AG08395 (cell line): ENCODE measurements at places on chromosomes 6 and 20.

DNA sequence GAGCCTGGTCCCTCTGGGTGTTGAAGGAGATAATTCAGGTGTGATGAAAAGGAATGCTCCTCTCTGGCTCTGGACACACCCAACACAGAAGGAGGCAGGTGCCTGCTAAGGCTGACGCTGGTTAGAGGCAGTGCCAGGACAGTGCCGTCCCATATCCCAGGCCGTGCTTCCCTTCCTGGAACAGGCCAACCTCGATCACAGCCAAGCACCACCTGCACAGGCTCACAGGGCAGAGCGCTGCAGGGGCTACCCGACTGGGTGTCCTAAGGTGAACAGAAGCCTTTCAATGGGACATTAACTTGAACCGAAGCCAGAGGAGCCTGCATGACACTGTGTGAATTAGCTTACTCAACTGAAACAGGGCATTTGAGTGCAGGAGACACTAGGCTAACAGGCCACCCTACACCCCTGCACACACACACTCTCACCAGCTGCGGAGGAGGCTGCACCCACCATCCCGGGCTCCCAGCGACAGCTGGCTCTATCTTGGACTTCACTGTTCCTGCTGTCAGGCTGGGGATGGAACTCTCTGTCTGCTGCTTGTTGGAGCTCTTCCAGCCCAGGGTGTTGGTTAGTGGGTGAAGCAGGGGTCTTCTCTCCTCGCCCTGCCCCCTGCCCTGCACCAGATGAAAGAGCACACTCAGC is 347.2 kb downstream of the TAF4 start:
- DNase-seq: no peak

DNA sequence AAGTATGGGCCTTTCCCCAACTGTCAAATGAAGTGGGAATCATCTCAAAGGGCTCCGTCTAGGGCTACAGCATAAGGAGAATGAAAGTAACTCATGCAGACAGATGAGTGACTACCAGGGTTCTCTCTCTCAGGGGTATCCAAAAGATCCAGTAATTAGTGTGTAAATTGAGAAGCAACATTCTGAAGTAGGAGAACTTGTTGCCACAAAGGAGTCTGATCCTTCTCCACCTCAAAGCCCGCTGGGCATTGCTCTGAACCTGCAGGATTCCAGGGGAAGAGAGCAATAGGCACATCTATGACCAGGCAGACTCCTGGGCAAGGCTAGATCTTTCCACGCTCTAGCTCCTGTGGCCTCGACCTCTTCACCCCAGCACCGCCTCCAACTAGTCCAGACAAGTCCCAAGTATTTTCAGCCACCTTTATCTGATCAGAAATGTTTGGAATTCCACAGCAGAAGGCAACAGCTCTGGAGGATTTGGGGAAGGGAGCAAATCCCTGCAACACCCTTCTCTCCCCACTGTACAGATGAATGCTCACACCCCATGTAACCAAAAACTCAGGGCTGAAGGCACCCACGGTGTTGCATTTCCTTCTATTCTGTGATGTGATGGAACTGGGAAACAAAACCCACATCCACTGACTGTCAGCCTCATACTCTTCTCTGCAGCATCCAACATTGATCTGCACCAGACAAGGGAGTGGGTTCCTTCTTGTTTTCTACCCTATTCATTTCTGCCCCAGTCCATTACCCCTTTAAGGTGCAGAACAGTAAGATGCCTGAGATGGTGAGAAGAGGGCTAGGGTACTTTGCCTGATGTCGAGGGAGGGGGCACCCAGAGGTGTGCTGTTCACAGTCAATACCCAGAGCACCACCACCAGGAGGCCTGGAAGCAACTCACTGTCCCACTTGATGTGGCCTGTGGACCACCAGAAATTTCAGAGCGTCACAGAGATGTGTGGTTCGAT is 41.0 kb downstream of the COX4I2 start:
- no peak for DNase-seq

- no peak for DNase-seq
Observed at GRCh38 chr6:39695447-39695846, 29.8 kb downstream of the KIF6 start.

GRCh38 chr6:154230910-154231595 is 125.5 kb downstream of the IPCEF1 start:
- no peak for DNase-seq

- DNase-seq: no peak
Observed at GRCh38 chr6:107292715-107293271, 166.6 kb downstream of the PDSS2 start.

- no peak for DNase-seq
Observed at GRCh38 chr6:156280065-156280464, 497.1 kb upstream of the ARID1B start.

DNA sequence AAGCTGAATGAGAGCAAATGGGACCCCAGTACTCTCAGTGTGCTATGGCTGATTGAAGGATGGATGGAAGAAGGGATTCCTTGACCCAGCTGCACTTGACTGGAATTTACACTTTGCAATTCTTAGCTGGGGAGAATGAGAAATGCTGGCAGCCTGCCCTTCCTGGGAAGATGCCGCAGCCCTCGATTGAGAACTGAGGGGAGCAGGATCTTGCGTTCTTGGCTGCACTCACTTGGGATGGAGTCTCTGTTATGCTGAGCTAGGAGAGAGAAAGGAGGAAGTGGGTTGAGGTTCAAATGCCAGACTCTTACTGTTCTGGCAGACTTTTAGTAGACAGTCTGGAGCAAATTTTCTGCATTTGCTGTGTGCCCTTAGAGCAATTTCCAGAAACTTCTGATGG is 221.2 kb downstream of the FNDC1 start:
- peak; percentile 16 for DNase-seq

GRCh38 chr20:6277661-6278240 is 154.9 kb upstream of the FERMT1 start:
- no peak for DNase-seq

DNA sequence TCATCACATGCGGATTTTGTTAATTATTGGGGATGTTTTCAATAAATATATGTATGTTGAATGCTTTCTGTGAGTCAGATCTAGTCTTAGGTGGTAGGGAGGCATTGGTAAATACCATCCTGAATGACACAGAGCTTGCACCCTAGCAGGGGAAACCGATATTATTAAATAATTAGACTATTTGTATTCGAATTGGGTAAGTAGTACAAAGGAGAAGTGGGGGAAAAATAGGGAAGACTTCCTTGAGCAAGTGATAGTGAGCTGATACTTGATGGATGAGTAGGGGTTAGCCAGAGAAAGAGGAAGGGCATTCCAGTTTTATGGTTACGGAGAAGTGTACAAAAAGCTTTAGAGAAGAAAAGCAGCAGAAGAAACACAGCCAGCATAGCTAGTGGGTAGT is 1.5 kb downstream of the RIOK1 start:
- DNase-seq: no peak

GRCh38 chr20:58523971-58524315 is 8.7 kb upstream of the APCDD1L start:
- peak; percentile 76 for DNase-seq

DNA sequence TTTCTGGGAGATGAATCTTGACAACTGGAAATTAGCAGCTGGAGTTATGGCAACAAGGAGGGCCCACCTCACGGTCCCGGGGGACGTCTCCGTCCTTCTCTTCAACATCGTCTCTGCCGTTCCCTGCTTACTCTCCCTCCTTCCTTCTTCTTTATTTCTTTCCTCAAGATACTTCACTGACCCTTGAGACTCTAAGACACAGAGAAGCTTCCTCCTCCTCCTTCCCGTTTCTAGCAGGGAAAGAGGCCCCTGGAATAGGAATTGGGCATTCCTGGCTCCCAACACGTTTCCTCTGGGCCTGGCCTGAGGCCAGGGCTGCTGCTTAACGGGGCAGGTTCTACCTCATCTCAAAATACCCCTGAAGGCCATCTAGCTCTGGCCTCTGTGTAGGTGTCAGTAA is 189.9 kb upstream of the GMDS start:
- DNase-seq: no peak

DNA sequence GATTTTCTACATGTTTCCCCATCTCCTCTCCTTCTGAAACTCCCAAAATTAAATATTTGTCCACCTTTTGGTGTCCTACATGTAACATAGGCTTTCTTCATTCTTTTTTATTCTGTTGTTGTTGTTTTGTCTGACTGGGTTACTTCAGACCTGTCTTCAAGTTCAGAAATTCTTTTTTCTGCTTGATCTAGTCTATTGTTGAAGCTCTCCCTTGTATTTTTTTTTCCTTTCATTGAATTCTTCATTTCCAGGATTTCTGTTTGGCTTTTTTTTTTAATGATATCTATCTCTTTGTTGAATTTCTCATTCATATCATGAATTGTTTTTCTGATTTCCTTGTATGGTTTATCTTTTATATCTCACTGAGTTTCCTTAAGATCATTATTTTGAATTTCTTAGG is 20.6 kb upstream of the LGSN start:
- no peak for DNase-seq

- no peak for DNase-seq
Observed at GRCh38 chr20:61803915-61804751, 261.5 kb downstream of the TAF4 start.

DNA sequence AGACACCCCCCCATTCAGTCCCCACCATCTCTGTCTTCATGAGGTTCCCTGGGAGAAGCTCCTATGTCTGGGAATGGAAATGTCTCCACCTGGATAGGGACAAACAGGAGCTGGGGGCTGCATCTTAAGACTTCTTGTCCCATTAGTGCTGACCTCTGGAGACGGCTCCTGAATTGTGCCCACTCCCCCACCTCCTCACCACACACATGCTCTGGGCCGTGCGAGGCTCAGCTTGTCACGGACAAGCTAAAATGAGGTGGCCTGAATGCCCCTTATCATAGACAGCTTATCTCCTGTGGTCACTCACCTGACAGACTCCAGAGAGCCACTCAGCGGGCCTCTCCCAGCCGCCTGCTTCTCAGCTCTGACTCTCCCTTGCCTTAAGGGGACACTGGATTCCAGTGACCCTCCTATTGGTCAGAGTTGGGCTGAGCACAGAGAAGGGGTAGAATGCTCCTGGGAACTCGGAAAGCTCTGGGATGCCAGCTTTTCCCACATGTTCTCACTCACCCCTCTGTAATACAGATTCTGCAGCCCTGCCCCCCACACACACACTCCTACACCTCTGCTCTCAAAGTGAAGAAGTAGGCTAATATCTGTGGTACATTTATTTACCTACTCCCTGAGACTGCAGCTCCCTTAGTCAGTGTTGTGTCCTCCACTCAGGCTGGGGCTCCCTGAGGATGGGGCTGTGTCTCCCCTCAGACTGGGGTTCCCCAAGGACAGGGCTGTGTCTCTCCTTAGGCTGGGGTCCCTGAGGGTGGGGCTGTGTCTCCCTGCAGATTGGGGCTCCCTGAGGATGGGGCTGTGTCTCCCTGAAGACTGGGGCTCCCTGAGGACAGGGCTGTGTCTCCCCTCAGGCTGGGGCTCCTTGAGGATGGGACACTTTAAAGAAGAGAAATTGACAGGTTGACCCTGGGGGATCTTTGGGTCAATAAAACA is 167.5 kb downstream of the VEGFA start:
- no peak for DNase-seq

DNA sequence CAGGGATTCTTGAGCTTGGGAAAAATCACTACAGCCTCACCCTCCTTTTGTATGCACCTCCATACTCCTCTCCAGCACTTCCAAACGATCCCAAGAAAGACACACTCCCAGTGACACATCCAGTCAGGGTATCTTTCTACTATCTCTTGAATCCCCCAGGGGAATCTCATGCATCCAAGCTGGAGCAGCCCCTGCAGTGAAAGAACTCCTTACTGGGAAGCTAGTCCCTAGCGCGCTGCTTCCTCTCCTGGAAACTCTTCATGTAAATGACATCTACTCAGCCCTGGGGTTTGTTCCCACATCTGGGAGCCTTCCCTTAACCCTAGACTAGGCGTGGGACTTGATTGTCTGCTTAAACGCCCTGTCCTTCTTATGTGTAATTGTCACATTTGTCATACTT is 329.1 kb upstream of the QKI start:
- no peak for DNase-seq

DNA sequence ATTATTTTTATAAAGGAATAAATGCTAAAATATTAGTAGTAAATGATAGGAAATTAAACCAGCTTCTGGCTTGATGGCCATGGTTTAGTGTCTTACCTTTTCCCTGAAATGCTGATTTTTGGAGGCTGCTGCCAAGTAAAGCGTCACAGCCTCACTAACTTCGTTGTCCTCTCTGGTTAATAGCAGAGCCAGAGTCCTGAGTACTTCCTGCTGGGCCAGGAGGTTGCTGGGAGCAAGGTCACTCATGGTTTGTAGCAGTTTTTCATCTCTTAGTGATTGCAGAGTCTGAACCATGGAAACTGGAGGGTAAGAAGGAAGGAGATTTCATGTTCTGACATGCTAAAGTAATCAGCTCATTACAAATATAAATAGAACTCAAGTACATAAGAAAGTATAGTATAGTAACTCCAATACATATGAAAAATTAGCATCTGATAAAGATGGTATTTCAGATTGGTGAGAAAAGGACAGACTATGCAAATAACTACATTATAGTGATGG is 26.5 kb upstream of the ARMH2 start:
- DNase-seq: no peak

DNA sequence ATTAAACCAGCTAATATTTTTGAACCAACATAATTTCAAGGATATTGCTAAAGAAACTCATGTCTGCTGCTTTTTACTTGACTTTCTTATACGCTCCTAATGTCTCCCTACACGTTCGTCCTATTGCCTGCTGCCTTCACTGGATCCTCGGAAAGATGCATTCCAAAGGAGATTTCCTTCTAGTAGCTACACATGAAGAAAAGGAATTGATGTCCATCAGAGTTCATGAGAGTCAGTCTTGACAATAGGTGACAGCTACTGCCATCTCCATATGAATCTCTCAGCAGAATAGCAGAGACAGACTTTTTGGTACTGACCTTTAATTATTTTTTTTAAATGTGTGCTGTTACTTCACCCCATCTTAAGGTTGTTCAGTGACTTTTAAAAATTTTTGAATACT is 24.2 kb upstream of the COL9A1 start:
- no peak for DNase-seq

DNA sequence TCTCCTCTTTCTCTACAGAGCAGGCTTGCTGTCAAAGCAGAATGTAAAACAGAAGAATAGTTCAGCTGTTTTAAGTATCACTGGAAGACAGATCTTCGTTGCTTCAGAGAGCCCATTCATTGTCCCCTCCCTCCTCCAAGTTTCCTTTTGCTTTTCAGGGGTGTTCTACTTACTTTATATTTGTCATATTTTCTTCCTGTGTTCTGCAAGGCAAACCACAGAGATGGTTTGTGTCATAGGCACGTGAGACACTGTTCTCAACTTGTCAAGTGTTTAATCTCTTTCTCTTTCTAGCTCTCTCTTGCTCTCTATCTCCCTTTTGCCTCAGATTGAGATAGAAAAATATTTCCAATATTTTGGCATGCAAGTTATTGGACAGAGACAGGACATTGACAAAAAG is 228.9 kb upstream of the DEFB112 start:
- DNase-seq: no peak
